ENCODE measurements at places on chromosomes 13 and 19.
A peak's percentile ranks its signal among the peaks of the same experiment; 100 is the strongest.

DNA sequence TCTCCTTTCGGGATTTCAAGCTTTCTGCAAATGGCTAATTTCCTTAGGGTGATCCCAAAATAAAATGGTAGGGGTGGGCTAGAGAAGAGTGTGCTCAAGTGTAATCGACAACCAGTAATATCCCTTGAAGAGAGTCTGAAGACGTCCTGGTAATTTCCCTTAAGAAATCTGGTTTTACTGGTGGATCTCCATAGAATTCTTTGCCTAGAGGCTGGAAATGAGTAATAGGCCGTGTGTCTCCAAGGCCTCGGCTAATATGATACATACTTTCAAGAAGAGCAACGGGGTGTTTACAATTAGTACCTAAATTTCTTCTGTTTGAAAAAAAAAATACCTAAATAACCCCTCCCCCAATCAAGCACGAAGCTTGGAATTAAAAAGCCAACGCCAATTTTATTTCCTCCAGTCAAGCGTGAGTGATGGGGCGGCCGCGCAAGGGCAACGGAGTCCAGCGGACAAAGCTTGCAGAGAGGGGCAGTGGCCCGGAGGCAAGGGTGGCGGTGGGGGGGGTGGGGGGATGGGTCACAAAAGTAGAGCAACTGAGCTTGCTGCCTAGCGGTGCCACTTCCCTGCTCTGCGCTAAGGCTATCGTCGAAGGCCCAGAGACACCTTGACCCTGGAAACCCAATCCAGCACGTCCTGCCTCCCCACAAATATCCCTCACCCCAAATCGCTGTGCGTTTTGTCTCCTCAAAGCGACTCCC lies 7.8 kb downstream of the SOX21 start:
- no peak for DNase-seq

DNA sequence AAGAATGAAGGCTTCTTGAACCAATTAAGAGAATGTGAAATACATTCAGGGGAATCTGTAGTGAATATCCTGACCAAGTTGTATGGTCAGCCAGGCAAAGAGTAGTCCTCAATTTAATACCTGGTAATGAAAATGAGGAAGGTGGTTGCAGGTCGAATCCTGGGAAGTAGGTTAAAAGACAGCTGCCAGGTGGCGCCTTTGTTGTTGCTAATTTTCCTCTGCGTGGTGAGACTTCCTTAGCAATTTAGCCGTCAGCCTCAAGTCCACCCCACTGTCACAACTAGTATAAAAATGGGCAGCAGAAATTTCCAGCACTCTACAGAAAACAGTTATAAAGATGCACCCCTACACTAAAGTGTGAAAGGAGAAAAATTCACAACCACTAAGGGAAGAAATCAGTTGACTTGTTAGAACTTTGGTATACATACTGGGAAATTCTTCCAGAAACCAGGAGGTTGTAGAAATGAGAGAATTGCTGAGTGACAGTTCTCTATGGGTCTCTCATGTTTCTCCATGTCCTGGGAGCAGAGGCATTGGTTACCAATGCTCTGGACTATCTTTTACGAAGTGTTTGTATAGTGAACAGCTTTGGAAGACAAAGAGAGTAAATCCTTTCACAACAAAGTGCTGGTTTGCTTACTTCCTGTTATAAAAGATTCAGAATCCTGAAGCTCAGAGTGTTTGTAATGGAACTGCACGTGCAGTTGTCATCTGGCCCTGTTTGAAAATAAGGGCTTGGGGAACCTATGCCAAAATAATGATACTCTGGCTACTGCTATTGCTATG lies 235.9 kb downstream of the NHLRC3 start:
- no peak for DNase-seq

DNA sequence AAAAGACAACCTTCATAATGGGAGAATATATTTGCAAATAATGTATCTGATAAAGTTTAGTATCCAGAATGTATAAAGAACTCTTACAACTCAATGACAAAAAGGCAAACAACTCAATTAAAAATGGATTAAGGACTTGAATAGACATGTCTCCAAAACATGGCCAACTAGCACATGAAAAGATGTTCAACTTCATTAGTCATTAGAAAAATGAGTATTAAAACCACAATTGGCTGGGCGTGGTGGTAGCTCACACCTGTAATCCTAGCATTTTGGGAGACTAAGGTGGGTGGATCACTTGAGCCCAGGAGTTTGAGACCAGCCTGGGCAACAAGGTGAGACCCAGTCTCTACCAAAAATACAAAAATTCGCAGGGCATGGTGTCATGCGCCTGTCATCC lies 18.8 kb upstream of the ZMYM5 start:
- DNase-seq = no peak

DNA sequence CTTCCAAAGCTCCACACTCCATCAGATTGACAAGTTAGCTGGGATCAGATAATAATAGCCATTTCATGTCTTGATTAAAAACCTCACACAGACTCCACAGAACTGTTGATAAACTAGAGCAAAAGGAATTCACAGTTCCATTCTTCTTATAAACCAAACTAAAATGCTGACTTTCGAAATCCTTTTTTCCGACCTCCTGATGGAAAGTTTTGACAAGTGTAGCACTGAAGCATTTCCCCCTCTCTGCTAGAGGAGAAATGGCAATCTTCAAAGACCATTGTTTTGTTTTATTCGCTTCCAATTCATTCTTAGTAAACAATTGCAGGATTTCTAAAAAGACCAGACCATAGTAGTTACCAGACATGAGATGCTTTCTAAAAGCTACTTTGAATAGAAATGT lies 58.8 kb downstream of the COL4A2 start:
- no peak for DNase-seq

GRCh38 chr19:10612499-10613119 lies 12.7 kb upstream of the SLC44A2 start:
- peak; percentile 75 for DNase-seq

GRCh38 chr13:101292711-101293110 lies 123.6 kb downstream of the NALCN start:
- DNase-seq = no peak

- peak; percentile 96 for DNase-seq
Measured at GRCh38 chr19:48362716-48363499, 832 bp downstream of the TMEM143 start.

DNA sequence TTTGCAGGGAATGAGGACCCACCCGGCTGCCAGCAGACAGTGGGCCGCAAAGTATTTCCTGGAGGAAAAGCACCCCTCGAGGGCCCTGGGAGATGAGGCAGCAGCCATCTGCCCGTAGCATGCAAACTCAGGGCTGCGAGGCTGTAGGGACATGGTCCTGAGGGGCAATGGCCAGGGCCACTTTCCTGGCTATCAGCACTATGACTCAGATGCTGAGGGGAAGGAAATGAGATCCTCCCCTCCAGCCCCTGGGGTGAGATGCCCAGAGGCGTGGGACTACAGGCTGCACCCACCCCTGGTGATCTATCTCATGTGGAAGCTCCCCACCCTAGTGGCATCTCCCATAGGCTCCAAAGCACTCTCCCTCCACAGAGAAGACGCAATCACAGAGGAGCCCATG lies 80.1 kb downstream of the SLC7A1 start:
- DNase-seq = no peak

DNA sequence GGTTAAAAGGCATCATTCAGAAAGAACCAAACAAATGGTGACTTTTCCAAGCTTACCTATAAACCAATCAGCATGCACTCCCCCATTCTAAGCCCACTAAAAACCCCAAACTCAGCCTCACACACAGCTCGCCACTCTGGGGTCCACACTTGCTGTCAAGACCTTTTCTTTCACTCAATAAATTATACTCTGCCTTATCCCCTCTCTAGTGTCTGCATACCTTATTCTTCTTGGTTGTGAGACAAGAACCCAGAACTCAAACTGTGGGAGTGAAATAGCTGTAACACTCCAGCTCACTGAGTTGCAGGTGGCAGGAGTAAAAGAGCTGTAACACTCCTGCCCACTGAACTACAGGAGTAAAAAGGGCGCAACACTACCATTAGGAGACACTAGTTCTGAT lies 559.0 kb downstream of the TBC1D4 start:
- no peak for DNase-seq

Data from globus pallidus (tissue), 1 donor.